Ammon's horn (tissue), 1 donor: ENCODE measurements at places on chromosomes 1 and 21.
A peak's percentile ranks its signal among the peaks of the same experiment; 100 is the strongest.

GRCh38 chr1:64039390-64039926, 164.0 kb upstream of the UBE2U start:
- DNase-seq, result peak; percentile 82

GRCh38 chr21:17250778-17251241, 262.0 kb upstream of the CXADR start:
- no peak for DNase-seq

GRCh38 chr1:93447481-93448291, at the start of gene FNBP1L:
Gene FNBP1L (plus strand): TSS chr1:93448118. CDS start chr1:93448282, 164 bp downstream.
- peak; percentile 71 for DNase-seq

- DNase-seq, result no peak
These were observed 36.9 kb downstream of the PIGM start for GRCh38 chr1:159994896-159995295.

DNA sequence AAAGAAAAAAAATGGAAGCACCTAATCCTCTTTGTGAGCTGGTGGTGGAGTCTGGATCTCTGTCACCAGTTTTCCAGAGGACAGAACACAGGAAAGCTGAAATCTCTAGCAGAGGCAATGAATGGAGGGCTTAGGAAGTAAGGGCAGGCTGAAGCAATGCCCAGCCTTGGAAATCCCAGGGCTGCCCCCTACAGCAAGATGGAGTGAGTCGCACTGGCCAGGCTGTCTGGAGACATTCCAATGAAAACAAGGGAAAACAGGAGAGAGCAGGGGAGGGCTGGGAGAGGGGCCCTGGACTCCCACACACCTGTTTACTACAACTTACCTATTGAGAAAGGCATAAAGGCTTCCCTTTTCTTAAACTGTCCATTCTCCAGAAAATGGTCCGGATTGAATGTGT, 25.9 kb downstream of the CYP2J2 start:
- DNase-seq, result no peak

DNA sequence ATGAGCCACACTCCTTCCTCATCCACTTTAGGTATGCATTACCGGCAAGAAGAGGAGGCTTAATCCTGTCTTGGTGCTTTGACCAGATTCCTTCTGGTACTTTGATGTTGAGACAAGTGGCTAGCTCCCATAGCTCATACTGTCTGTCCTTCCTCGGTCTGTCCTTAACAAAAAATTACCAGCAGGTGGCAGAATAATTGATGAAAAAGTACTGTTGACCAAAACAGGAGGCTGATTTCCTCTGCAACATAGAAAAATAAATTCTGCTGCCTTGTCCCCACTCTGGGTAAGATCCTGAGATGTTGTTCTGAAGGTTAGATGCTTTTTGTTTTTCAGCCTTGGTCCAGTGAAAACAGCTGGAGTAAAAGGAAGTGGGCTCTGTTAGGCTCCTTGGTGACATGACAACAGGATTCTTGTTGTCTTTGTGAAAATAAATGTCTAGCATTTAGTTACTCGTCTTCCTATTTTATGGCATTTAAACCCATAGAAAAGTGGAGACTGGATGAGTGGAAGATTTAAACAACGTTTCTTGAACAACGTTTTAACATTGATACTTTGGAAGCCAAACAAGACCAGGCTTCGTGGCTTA, 11.2 kb upstream of the HJV start:
- DNase-seq, result peak; percentile 53

- no peak for DNase-seq
These were observed 31.0 kb downstream of the CC2D1B start for GRCh38 chr1:52334906-52335528.

DNA sequence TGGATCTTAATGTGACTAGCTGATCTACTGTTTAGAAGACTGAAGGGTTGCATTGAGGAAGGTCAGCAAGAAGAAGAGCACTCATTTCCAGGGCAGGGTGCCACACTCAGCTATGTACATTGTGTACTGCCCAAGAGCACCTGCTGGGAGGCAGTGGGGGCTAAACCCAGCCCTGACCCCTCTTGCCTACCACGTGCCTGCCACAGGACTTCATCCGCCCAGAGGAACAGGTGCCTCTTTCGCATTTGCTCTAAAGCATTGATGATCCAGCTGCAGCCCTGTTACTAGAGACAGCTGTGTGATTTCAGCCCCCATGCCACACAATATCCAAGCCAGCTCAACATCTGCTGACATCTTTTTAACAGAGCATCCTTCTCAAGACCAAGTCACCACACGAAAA, 341.8 kb downstream of the LMX1A start:
- no peak for DNase-seq

GRCh38 chr1:110056776-110057175, 13.7 kb downstream of the ALX3 start:
- DNase-seq, result no peak

DNA sequence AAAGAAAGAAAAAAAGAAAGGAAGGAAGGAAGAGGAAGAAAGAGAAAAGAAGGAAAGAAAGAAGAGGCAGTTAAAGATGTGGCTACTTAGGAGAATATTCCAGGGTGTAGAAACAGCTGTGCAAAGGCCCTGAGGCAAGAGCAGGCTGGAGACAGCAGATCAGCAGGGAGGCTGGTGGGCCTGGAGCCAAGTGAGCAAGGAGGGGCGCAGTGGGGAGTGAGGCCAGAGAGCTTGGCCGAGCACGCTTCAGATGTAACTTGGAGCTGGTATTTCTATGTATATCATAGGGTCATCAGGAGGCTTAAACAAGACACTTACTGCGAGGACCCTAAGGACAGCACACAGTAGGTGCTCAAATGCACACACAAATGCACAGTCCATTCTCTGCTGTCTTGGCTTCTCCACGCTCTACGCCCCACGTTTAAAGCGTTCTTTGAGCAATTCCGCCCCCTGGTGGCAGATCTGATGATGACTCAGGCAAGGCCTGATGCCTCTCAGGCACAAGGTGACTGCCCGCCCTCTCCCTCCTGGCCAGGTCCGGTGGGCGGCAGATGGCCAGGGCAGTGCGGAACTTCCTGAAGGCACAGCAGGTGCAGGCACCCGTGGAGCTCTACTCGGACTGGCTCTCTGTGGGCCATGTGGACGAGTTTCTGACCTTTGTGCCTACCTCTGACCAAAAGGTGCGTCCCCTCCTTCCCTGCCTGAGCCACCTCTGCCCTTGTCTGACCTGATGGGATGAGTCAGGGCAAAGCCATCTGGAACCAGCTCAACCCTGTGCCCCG, 11.9 kb upstream of the PADI3 start:
- peak; percentile 86 for DNase-seq

GRCh38 chr1:65830306-65830705, 37.6 kb downstream of the PDE4B start:
- no peak for DNase-seq

- DNase-seq, result peak; percentile 68
These were observed 1.2 kb upstream of the HIVEP3 start for GRCh38 chr1:41919764-41920397.

- DNase-seq, result no peak
These were observed 36.2 kb upstream of the ZNF362 start for GRCh38 chr1:33219886-33220661.

- DNase-seq, result no peak
These were observed 1312.2 kb downstream of the PLA2G4A start for GRCh38 chr1:188140958-188141357.

- DNase-seq, result no peak
These were observed 15.2 kb downstream of the PLA2G2F start for GRCh38 chr1:20154301-20154831.

DNA sequence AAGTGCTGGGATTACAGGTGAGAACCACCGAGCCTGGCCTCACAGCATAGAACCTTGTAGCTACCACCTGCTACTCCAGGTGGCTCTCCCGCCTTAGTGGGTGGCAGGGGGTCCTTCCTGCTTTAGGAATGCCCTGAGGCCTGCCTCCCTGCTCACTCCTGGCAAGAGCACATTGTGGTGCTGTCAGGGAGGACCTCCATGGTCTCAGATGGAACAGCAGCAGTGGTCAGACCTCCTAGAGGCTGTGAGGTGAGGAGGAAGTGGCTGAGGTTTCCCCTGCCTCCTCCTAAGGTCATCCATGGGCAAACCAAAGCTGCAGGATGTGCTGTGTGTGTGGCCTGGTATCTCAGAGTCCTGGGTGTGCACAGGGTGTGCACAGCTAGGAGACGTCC, 6.7 kb downstream of the SOX13 start:
- DNase-seq, result no peak

GRCh38 chr1:172429331-172430127, 9.0 kb downstream of the C1orf105 start:
- peak; percentile 73 for DNase-seq

- DNase-seq, result no peak
These were observed 47.1 kb downstream of the ATP2B4 start for GRCh38 chr1:203673550-203674411.

DNA sequence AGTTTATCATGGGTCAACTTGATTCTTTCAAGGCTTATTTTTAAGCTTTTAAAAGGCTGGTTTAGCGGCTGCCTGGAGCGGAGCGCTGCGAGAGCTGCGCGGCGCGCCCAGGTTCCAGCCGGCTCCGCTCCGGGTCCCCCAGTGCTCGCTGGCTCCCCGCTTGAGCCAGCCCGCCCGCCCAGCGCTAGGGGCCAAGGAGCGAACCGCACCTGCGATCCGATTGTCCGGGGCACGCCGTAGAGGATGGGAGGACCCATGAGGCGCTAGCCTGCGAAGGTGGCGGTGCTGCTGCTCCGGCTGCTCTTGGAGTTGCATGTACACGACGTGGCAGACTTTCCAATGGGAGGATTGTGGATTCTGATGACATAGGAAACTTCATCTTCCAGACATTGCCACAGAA, 9.9 kb upstream of the CFHR4 start:
- no peak for DNase-seq

DNA sequence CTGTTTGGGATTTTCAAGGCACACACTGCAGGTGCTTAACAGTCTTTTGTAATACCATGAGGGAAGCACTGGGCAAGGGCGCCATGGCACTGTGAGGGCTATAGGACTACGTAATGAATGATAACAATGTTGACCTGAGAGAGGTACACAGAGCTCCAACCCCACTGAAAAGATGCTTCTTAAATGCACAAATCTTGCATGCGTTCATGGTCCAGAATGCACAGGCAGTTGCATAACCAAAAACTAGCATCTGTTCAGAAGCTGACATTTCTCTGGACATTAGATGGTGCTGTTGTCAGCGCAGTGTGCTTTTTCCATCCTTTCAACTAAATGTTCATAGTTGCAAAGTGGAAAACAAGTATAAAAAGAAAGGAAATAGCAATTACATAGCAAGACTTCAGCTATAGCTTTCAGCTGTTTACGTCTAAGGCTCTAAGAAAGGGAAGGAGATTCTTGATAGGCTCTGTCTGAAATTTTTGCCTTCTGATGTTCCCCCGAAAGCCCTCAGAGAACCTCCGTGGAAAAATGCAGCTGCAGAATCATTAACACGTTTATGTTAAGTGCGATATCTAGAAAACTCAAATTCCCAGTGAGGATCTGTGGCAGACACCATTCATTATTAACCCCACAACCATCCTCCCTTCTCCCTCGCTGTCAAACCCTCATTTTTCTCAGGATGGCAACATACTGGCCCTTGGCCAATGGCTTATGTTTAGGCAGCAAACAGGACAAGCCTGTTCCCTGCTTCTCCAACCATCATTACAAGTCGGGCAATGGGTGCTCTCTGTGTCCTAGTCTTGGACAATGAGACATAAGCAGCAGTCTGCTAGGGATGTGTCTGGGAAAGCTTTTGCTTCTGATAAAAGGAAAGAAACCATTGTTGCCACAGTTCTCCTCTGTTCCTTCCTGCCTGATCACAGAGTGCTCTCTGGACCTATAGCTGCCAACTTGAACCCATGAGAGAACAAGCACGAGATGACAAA, 8.2 kb upstream of the TARBP1 start:
- DNase-seq, result peak; percentile 89

- no peak for DNase-seq
These were observed 10.3 kb downstream of the DONSON start for GRCh38 chr21:33578214-33578613.

- DNase-seq, result no peak
These were observed 165.8 kb upstream of the C1orf105 start for GRCh38 chr1:172254521-172255222.

DNA sequence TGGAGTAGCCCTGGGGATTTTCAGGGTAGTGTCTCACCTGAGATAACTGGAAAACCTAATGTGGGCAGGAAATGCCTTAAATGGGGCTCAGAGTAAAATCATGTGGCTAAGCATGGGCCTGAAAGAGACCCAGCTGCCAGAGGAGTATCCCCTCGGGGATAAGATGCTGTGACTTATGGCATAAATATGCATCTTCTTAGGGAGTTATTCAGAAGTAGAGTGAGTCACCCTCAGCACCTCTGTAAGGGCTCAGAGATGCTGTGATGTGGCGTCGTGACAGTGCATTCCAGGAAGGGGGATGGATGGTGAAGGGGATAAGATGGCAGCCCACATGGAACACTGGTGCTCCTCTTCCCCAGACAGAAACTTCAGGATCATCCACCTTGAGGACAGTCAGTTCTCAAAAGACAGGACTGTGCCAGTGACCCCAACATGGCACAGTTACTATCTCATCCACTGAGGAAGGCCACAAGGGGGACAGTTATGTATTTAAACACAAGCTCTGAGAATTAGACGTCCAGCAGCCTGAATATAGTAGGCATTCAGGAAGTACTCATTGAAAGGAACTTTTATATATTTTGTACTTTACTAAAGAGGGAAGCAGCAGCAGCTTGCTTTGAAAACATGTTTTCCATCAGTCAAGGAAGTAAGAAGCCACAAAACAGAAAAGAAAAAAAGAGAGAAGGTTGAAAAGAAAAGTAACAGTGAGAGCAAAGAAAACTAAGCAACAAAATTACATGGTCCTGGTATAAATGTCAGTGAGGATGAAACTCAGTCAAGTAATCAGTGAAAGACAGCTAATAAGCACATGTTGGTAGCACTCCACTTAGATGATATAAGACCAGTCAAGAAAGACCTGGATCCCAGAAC, 8.3 kb downstream of the IL24 start:
- no peak for DNase-seq

GRCh38 chr1:60575326-60575977, 501.9 kb upstream of the C1orf87 start:
- peak; percentile 45 for DNase-seq

- DNase-seq, result no peak
These were observed 53.7 kb downstream of the ELK4 start for GRCh38 chr1:205577874-205578658.

DNA sequence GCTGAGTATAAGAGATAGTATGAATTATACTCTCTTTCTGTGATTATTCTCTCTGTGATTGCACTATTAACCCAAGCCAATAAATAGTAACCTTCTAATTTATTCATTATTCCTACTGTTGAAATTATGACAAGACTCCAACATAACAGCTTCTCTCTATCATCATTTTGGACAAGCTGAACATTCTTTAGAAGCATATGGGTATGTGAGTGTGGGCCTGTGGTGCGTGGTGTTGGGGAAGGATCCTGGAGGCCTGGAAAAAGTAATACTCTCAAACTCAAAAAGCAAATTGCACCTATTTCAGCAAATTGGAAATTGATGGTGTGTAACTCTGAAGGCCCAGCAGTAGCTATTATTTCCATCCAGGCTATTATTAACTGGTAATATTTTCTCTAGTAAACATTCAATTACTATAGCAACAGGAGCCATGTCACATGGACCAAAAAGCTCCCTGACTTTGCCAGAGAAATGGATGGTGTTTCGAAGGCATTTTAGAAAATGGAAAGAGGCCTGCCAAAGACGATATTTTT, 502.8 kb downstream of the LTN1 start:
- peak; percentile 26 for DNase-seq
